ENCODE measurements at places on chromosomes 3 and 15.

- DNase-seq, result peak; percentile 19
These were observed 8.9 kb downstream of the RFX7 start for GRCh38 chr15:56234804-56235203.

GRCh38 chr15:70213794-70214193, 116.1 kb upstream of the TLE3 start:
- no peak for DNase-seq

GRCh38 chr3:188231456-188231855, 77.5 kb downstream of the LPP start:
- DNase-seq, result no peak

GRCh38 chr3:47413751-47414150, 32.9 kb downstream of the PTPN23 start:
- no peak for DNase-seq

DNA sequence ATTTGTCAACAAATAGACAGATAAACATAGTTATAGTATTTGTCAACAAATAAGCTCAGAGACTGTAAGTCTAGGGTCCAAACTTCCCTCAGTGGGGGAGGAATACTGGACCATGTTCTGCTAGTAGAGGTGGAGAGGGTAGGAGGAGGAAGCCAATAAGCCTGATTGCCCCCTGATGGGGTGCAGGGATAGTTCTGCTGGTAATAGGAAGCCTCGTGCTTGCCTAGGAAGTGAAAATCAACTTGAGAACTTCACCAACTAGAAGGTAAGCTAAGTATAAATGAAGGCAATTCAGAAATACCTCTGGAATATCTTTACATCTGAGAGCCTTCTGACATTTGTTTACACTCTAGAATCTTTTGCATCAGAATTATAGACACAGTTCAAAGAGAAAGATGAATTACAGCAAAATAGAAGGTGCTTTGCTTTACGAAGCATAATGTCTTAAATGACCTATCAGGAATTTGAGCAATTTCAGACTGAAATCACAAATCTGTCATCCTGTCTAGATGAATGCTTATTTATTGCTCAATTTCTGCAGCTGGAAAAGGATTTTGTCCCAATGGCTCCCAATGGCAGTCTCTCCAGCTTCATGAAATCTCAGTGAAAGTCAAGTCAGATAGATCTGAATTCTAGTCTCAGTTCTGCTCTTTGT, 225.6 kb upstream of the TBC1D5 start:
- no peak for DNase-seq

DNA sequence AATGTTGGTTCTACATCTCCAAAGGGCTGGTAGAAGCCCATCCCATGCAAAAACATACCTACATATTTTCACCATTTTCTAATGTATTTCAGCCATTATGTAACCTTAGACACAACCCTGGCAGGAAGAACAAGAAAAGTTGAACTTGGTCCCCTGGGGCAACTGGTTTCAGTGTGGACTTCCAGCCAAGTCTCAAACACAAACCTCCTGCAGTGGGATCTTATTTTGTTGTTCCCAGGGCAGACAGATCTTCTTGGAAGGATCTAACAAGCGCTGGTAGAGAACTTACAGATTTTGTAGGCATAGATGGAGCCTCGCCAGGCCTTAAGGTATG, 96.3 kb downstream of the ADAMTS17 start:
- DNase-seq, result no peak

GRCh38 chr3:65851827-65852226, 186.9 kb downstream of the MAGI1 start:
- DNase-seq, result peak; percentile 69

DNA sequence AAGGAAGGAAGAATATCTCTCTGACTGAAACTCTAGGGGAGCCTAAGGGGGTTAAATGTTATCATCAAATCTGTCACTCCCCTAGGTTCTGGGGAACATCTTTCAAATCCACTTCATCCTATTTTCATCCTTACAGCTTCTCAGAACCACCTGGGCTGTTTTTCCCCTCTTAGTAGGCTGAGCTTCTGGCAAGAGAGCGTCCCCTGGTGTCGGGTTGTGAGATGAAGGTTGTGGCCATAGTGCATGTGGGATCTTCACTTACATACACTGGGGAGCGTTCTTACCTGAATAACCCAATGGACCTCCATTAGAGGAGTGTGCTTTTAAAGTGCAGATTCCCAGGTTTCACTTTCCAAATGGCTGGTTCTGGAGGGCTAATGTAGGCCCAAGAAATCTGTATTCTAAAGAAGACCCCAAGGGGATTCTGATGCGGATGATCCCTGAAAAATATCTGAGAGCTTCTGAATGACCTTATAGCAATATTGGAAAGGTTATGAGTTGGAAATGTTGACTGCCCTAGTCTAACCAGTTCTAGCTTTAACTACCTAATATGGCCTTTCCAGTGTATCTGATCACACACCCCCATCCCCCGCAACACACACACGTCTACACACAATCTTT, 663.7 kb downstream of the AGBL1 start:
- DNase-seq, result no peak

- no peak for DNase-seq
These were observed 515.1 kb downstream of the GABRG3 start for GRCh38 chr15:27486051-27486450.

DNA sequence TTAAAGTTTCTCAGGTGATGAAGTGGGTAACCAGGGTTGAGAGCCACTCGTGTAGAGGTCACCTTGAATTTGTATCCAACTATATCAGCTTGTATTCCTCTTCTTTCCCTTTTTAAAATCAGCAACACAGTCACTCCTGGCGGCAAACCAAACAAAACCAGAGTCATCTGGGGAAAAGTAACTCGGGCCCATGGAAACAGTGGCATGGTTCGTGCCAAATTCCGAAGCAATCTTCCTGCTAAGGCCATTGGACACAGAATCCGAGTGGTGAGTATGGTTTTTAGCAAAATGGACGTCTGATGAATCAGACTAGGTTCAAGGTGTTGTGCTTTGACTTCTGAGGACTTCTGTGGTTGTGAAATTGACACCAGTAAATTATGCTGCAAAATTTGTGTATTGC, 3.9 kb downstream of the RPL35A start:
- DNase-seq, result no peak

- no peak for DNase-seq
These were observed 100.7 kb downstream of the MEX3B start for GRCh38 chr15:81945014-81945615.

DNA sequence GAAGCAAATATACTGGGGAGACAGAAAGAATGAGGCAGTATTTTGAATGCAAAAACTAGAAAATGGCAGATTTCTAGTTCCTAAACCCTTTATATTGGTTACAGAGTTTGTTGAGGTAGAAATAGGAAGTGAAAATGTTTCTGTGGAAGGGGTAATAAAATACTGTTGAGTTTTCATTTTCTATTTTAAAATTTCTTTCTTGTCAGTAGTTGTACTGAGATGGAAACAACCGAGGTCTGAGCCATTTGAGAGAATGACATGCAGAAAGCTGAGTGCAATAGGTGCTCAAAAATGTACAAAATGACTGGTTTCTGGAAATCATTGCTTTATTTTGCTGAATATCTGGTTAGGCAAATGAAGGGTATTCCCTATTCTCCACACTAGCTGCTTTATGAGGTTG, 361.4 kb downstream of the CHL1 start:
- DNase-seq, result no peak

GRCh38 chr3:59234884-59235633, 185.2 kb upstream of the CFAP20DC start:
- no peak for DNase-seq

DNA sequence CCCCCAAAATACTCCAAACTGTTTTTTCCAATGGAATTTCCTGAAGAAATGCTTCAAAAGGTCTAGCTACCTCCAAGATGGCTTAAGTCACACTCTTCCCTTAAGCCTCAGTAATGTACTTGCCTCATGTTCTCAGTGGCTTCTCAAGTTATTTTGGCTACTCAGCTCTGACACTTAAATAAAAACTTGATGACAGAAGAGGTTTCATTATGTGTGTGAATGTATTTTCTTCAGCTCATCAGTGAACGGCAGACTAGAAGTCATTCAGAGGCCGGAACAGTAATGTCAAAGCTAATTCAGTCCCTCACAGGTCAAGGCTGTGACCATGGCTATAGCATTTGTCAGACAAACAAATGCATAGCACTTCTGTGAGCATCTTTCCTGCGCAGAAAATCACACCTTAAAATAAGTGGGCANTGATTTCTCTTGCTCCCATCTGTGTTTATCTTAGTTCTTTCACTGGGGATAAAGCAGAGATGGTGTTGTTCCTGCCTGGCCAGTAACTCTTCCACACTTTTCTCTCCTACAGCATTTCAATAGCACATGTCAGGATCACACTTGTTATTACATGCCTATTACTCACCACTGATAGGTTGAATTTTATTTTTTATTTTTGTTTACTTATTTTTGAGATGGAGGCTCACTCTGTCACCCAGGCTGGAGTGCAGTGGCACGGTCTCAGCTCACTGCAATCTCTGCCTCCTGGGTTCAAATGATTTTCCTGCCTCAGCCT, 68.5 kb upstream of the PLCL2 start:
- DNase-seq, result no peak

DNA sequence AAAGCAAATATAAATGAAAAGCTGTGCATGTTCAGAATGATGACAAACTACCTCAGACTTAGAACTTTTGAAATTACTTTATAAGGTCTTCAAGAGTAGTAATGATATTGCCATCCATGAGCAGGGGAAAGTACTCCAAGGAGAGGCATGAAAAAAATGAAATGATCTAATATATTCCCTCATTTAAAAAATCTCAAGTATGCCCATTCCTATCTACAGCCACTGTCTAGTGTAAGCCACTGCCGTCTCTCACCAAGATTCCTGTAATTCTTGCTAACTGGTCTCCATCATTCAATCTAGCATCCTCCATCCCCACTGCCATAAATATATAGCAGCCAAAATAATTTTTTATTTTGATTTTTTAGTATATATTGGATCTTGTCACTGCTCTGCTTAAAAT, 258.8 kb downstream of the PLOD2 start:
- no peak for DNase-seq

DNA sequence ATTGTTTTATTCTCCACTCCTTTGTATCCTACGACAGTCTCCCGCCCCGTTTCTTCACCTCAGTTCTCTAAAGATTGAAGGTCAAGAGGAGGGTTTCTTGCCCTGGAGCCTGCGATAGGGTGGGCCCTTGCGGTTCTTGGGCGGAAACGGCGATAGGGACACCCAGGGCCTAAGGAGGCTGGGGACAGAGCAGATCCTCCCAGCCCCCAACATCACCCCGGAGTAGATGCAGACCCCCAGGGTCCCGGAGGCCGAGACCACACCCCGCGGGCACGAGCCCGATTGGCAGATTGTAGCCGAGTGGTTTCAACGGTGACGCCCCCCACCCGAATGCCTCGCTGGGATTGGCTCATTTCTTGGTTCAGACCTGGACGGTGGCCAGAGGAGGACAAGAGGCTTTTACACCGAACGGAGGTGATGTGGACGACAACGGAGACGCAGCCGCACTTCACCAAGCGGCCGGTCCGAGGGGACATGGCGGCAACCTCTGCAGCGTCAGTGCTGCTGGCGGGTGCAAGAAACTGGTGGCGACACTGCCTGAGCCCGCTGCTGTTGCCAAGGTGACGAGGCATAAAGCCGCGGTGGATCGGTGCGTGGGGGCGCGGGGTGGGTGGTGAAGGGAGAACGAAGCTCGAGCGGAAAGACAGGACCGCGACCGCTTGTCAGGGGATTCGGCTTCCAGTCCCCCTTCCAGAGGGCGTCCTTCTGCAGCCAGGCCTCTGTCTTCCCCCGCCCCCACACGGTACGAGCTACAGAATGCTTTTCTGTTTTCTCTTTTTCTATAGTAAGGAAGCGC, 19.0 kb upstream of the MCF2L2 start:
- peak; percentile 48 for DNase-seq

GRCh38 chr15:90132437-90132836, 30.2 kb upstream of the IDH2 start:
- DNase-seq, result no peak

DNA sequence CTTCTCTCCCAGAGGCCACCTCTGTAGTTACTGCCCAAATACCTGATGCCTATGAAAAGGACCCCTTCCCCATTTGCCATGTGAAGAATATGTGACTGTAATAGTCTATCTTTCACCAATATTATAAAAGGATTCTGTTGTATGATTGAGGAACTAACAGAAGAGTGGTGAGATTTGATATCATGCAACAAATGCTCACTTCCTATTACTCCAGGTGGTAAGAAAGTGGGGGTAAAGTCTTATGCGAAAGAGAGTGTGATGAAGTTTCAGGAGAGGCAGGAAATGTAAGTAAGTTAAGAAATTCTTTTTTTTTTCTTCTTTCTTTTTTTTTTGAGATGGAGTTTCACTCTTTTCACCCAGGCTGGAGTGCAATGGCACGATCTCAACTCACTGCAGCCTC, 24.4 kb upstream of the RAP2B start:
- no peak for DNase-seq

DNA sequence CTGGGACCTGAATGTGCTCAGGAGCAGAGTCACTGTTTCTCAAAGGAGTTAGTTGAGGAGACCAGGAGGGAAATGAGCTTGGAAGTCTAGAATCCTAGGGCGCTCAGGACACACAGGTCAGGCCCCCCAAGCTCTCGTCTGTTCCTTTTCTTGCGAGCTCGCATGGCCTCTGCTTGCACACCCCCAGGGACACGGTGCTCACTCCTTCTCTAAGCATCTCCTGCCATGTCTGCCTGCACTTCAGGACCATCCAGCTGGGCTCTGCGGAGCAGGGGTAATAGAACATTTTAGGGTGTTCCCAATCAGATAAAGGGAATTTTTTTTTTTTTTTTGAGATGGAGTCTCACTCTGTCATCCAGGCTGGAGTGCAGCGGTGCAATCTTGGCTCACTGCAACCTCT, 213.2 kb downstream of the XXYLT1 start:
- no peak for DNase-seq

- DNase-seq, result no peak
These were observed 15.2 kb downstream of the SLTM start for GRCh38 chr15:58918239-58918638.

- DNase-seq, result no peak
These were observed 26.5 kb upstream of the PLOD2 start for GRCh38 chr3:146187334-146187950.

- no peak for DNase-seq
These were observed 55.2 kb downstream of the CMSS1 start for GRCh38 chr3:99872923-99873254.

DNA sequence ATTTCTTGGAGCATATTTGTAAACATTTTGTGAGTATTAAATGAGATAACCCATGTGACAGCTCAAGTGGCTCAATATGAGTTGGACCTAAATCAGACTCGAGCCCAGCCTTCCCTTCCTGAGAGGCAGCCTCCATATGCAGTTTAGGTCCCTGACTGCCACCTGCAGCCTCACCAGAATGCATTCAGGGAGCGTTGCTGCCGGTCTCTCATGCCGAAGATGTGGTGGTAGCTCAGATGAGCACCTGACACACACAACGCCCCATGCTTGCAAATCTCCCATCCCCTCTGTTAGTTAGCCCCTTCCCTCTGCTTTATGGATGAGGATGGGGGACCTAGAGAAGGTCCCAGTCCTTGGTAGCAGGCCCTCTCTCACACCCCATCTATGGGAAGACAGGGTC, 9.2 kb downstream of the ST6GAL1 start:
- no peak for DNase-seq

GRCh38 chr15:101070502-101071273, 151.5 kb downstream of the LRRK1 start:
- peak; percentile 55 for DNase-seq

DNA sequence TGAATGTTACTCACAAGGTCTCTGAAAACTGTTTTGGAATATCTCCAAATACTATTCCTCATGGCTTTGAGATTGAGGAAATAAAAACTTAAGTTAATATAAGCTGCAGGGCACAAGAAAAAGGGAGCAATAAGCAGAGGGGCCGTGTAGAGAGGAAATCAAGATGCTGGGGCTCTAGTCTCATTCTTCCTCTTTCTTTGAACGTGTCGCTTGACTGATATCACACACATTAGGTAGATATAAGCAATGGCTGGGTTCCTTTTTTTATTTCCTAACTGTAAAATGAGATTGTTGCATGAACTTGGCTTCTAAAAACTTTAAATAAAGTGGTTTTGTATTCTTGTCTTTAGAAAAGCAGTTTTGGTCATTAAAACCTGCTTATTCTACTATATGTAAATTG, 326.7 kb upstream of the ROPN1 start:
- DNase-seq, result no peak

All from skeletal muscle cell (primary cell).